ENCODE measurements at places on chromosomes 3 and 15.

DNA sequence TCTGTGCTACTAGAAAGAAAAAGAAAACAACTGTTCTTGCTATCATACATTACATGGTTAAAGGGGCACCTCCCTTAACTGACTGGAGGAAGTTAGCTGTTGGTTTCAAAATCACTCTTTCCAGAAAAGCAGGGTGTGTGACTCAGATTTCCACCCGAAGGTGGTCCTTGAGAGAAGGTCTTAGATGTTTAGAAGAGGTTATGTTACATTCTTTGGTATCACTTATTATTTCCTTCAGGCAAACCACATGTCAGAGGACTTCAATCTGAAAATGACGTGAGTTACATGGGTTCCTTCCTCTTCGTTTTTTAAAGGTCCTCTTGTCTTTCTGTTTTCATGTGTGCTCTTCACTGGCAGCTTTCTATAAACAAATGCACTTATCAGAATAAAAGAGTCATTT lies 307.9 kb upstream of the CBLB start:
- DNase-seq: peak; percentile 62

DNA sequence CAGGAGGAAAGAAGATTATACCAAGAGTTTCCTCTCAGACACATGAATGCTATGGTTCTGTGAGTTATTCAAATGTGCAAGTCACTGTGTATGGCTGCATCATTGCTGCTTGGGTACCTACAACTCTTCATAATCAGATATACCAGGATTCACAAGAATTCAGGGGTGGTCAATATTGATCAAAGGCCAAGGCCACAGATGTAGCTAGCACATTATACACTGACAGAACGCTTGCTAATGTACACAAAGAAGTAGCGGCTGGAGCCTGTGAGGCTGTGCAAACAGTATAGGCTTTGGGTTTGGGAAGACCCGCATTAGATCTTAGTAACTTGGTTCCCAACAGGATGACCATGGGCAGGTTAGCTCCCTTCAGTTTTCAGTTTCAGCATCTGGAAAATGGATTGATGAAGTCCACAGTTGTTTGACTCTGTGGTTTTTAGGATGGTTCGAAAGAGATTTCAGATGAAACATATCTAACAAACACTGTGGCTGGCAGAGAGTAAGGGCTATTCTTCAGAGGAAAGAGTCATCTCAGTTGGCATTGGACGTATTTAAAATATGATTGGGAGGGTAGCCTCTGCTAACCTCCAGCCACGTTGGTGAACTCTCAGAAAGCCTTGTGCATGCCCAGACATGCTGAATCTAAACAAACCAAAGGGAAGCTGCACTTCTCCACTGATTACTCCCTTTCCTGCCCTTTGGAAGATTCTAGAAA lies 748.7 kb upstream of the CFAP20DC start:
- no peak for DNase-seq

GRCh38 chr3:23162934-23163333 lies 40.2 kb upstream of the UBE2E2 start:
- DNase-seq: no peak

GRCh38 chr3:52433996-52434479 lies 10.9 kb downstream of the SEMA3G start:
- no peak for DNase-seq

DNA sequence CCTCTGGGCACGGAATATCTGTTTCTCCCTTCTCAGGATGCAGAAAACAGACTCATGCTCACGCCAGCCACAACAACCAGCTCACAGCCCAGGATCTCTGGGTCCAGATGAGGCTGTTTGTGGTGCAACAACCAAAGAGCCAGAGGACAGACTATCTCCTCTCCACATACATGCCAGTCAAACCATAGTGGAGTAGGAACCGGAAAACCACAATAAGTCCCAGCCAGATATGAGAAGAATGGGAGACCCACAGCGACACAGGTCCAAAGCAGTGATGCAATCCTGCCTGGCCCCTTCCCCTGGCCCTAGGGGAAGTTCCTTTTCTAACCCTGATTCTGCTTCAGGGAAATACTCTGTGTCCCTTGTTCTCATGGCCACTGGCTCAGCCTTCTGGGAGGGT lies 27.6 kb downstream of the MEX3B start:
- no peak for DNase-seq

GRCh38 chr3:193605876-193606275 lies 12.9 kb downstream of the OPA1 start:
- peak; percentile 41 for DNase-seq

DNA sequence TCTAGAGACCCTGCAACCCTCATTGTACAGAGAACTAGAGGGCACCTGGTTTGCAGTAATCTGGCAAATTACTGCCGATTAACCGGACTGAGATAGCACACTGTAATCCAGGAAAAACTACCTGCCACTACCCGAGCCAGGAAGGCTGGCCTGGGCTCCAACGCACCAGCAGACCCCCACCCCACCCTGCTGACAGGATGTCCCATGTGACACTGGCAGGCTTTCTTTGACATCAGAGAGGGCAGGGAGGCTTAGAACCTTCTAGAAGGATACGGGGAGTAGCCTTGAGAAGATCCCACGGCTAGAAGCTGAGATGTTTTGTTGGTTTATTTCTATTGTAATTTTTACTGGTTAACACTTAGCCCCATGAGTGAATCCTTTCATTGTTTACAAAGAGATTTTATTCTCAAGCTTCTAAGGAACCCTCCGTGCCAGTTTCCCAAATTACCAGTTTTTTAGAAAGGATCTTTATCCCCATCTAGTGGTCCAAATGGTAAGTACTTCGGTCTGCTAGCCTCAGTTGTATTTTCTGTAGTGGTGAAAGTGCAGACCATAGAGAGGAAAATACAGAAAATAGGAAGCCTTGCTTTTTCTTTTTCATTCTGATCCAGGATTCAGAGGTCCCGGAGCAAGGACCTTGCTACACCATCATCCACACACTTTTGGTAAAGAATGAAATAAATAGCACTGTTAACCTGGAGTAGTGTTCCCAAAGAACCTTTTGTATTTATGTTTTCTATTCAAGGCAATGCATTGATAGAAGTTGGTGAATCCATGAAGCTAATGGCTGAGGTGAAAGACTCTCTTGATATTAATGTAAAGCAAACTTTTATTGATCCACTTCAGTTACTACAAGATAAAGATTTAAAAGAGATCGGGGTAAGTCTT lies 81.9 kb upstream of the ADAMTSL3 start:
- no peak for DNase-seq

GRCh38 chr3:124669470-124669869 lies 60.8 kb upstream of the UMPS start:
- no peak for DNase-seq

- DNase-seq: no peak
Observed at GRCh38 chr3:123422457-123422856, 26.4 kb downstream of the ADCY5 start.

GRCh38 chr3:85476891-85477495 lies 518.2 kb downstream of the CADM2 start:
- no peak for DNase-seq
